ENCODE measurements at places on chromosomes 6 and 20.

DNA sequence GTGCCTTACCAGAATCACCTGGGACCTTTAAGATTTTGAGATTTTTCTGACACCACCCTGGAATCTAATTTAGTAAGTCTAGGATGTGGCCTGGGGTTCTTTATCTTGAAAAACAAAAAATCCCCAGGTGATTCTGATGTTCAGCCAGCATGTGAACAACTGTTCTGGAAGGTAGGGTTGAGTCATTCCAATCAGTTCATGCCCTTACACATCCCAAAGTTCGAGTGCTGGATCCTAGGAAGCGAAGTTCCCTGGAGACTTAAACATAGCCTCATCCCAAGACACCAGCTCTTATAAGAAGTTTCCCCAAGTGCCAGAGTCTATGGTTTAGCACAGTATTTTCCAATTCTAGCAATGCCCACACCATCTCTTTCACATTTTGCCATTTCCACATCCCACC is 6.3 kb upstream of the TSHZ2 start:
- DNase-seq = no peak

DNA sequence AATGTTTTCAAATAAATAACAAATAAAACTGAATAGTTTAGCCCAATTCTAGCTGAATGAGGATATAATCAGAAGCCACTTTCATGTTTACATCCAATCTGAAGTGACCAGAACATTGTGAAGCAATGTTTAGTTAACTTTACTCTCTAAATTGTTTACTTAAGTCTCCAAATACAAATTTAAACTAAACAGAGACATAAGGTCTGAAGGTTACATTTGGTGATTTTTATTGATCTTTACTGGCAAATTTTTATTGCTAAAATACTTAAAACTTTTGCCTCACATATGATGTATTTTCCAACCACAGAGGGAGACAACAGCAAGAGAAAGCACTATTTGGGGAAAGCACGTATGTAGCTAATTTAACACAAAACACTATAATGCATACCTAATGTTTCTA is 106.8 kb upstream of the THEMIS start:
- no peak for DNase-seq

DNA sequence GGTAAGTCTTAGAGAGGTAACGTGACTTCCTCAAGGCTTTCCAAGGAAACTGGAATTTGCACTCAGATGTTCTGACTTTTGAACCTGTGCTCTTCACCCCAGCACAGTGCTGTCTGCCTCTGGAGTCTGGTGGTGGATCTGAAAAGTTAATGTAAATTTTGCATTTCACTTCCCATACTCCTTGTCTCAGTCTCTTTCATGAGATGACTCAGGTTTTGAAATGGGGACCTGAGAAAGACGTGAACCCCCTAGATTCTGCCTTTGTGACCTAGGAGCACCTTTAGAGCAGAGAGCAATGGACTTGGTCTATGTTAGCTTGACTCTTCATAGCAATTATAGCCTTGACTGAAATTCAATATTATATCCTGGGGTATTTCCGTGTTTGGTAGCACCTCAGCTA is 223.0 kb downstream of the QKI start:
- no peak for DNase-seq

DNA sequence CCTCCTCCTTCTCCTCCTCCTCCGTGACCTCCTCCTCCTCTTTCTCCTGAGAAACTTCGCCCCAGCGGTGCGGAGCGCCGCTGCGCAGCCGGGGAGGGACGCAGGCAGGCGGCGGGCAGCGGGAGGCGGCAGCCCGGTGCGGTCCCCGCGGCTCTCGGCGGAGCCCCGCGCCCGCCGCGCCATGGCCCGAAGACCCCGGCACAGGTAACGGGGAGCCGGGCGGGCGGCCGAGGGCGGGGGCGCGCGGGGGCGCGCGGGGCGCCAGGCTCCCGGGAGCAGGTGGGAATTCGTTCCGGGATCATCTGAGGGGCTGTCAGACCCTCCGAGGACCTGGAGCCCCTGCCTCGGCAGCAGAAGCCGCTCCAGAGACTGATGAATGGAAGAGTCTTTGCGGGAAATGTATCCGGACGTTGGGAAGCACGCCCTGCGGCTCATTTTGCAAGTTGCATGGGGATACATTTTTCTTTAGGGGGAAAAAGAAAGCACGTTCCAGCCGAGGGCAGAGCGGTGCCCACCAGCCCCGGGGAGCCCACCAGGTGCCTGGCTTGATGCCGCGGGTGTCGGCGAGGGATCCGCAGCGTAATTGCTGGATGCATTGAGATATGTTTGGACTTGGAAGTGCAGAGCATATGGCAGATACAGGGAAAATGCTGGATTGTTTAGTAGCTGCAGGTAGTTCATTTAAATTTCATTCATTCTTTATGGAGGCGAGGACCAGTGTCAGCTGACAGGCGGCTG is 394 bp downstream of the MYB start:
- DNase-seq = no peak

DNA sequence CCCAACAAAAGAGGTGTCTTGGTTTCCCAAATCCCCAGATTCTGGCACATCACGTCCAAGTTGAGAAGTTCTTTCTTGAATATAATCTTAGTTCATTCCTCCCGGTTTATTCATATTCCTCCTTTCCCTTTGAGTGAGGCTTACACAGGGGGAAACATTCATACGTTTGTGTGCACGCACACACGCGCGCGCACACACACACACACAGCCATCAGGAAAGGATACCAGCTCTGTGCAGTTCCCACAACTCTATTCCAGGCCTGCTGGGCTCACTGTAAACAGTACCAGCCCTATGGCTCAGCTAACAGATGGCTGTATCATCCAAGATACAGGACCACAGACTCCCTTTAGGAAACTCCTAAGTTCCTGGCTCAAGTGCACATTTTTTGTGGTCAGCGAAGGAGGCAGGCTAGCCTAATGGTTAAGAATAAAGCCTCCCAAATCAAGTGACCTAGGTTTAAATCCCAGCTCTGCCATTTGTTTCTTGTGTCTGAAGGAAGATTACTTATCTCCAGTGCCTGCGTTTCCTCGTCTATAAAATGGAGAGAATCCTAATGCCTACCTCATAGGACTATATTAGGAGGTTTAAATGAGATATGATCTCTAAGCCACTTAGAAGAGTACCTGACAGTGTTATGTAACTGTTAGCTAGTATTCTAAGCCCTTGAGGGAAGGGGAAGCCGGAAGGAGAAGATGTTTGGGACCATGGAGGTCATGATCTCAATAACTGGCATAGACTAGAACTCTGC is 3.7 kb upstream of the TAF8 start:
- no peak for DNase-seq

DNA sequence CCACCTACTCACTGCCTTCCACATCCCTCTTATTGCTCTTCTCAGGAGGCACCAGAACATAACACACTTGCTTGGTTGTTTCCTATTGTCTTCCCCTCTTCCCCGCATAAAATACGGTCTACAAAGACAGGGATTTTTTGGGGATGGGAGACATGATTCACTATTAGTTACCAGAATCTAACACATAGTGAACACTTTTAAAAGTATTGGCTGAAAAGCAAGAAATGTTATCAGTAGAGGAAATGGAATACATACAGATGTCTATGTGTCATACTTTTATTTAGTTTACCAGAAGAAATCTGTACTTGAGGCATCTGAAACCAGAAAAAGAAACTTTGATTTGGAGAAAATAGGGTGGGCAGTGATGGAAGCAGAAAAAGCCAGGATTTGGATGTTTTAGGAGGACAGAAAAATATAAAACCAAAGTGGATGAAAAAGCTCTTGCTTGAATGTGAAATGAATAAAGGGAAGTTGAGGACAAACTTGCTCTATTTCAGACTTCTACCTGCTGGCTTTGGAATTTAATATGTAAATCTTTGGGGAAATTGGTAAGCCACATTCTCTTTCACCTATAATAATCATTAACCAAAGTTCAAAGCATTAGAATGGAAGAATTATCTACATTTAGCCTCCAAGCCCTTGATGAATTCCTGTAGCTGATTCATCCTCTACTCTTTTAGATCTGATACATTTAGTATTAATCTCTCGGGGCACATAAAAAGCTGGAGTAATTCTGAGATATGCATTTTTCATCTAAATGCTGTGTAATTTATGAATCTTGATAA is 82.6 kb downstream of the DOK5 start:
- no peak for DNase-seq

GRCh38 chr6:107556082-107556481 is 66.2 kb downstream of the SOBP start:
- no peak for DNase-seq

GRCh38 chr6:337805-338368 is 45.6 kb downstream of the DUSP22 start:
- no peak for DNase-seq

DNA sequence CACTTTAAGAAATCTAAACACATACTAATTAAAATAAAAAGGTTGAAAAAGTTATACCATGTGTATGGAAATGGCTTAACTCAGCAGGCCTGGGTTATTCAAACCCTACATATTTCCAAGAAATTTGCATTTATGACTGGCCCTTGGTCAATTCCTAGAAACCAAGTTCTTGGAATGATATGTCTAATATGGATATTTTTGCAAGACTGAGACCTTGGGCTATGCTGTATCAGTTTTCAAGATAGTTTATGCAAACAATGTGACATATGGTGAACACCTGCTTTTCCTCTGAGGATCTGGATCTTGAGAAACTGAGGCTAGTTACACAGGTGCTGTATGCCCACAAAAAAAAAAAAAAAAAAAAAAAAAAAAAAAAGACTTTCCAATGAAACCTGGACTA is 536.9 kb upstream of the HS3ST5 start:
- no peak for DNase-seq

DNA sequence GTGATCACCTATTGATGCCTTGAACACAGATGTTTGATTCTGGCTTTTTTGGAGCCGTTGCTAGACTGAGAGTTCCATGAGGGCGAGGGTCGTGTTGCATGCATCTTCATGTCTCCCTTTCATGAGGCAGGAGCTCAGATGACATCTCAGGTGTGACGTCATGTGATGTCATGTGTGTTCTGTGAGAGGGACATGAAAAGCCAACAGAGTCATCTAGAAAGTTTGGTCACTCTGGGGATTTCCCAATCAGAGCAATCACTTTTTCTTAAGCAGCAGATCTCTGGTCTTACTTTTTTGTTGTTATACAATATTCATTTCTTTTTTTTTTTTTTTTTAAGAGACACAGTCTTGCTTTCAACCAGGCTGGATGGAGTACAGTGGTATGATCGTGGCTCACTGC is 411.8 kb downstream of the PREX1 start:
- DNase-seq = no peak

DNA sequence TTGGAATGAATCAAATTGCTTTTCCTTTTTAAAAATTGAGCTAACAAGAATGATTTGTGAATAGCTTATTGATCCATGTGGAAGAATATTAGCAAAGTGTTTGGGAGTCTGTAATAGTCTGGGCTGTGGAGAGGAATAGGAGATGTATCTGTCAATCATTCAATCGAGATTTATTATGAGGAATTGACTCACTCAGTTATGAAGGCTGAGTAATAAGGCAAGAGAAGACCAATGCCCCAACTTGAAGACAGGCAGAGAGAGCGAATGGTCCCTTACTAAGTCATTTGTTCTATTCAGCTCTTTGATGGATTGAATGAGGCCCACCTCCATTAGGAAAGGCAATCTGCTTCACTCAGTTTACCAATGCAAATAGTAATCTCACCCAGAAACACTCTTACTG is 403.0 kb downstream of the CD83 start:
- DNase-seq = no peak

- no peak for DNase-seq
These were observed 16.1 kb upstream of the UNC93A start for GRCh38 chr6:167275001-167275400.

GRCh38 chr20:58590679-58591473 is 60.2 kb upstream of the STX16 start:
- no peak for DNase-seq

- no peak for DNase-seq
These were observed 109.4 kb upstream of the NEDD9 start for GRCh38 chr6:11341867-11342266.

DNA sequence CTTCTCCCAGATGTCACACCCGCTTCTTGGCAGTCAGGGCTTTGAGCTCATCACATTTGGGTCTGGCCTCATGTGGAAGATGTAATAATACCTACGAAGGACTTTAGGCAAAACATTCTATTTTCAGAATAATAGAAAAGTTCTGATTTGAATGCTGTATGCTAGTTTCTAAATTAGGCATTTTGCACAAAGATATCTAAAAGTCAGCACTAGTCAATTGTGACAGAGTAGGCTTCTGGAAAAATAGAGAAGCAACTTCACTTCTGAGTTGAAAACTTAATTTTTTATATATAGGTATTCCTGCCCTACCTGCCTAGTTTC is 38.3 kb upstream of the CD2AP start:
- DNase-seq = no peak

GRCh38 chr6:3489027-3489757 is 32.3 kb upstream of the SLC22A23 start:
- DNase-seq = no peak

GRCh38 chr6:40713002-40713719 is 126.0 kb upstream of the LRFN2 start:
- DNase-seq = no peak

DNA sequence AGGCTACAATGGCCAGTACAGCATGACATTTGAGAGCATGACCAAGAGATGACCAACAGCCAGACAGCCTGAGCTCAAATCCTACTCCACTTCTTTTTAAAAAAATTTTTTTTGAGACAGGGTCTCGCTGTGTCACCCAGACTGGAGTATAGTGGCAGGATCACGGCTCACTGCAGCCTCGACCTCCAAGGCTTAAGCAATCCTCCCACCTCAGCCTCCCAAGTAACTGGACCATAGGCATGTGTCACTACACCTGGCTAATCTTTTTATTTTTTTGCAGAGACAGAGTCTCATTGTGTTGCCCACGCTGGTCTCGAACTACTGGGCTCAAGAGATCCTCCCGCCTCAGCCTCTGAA is 42.9 kb downstream of the NOL4L start:
- no peak for DNase-seq

DNA sequence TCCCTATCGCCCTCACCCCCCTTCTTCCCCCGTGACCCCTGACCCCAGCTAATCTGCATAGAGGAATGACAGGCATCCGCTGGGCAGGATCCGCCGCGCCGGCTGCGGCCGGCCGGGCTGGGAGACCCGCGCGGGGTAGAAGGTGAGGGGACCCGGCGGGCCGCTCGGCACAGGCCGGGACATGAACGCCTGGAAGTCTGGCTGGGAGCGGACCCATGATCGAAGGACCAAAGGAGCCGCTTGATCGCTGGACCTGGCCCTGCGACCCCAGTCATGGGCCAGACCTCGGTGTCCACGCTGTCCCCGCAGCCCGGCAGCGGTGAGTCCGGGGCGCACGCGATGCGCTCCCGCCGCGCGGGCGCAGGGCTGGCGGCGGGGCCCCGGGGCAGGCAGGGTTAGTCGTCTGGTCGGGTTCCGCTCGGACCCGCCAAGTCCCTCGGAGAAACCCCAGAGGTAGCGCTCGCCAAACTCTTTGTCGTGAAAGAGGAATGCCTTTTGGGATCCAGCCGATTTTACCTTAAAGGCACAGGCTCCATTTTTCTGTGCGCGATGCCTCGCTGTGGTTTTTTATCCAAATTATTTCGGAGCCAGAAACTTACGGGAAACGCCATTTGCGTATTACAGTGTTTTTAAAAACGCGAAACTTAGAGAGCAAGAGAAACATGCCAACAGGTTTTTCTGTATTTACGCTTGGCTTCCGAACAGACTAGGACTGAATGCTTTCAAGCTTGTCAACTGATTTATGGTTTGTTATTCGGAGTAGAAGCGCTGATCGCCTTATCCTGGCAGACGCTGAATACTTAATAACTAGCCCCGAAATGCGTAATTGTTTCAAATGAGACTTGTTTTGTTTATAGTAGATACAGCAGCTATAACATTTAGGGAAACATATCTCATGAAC is at the start of gene PHACTR2:
Gene PHACTR2, plus strand, starts transcription at position 75 of the 901 bp plus-strand sequence. Its CDS starts 199 bp downstream, at position 274.
- DNase-seq = no peak

- no peak for DNase-seq
These were observed 673 bp downstream of the MARCKS start for GRCh38 chr6:113857556-113858479.
